ENCODE measurements at places on chromosomes 2 and 18.

DNA sequence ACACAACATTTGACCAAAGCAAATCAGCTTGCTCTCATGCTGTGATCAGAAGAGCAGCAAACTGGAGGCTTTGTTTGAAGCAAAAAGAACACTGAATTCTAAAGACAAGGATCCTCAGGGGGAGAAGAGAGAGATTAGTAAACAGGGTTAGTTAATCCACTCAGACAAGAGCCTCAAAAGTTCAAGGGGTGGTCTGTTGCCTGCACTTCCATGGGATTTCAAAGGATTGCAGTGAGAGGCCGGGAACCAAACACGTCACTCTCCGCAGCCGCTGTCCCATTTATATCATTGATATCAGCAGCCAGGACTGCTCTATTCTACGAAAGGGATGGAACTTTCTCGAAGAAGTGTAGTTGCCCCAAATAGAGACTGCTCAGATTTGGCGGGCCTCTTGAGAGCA is 97.8 kb upstream of the SP3 start:
- DNase-seq = no peak

DNA sequence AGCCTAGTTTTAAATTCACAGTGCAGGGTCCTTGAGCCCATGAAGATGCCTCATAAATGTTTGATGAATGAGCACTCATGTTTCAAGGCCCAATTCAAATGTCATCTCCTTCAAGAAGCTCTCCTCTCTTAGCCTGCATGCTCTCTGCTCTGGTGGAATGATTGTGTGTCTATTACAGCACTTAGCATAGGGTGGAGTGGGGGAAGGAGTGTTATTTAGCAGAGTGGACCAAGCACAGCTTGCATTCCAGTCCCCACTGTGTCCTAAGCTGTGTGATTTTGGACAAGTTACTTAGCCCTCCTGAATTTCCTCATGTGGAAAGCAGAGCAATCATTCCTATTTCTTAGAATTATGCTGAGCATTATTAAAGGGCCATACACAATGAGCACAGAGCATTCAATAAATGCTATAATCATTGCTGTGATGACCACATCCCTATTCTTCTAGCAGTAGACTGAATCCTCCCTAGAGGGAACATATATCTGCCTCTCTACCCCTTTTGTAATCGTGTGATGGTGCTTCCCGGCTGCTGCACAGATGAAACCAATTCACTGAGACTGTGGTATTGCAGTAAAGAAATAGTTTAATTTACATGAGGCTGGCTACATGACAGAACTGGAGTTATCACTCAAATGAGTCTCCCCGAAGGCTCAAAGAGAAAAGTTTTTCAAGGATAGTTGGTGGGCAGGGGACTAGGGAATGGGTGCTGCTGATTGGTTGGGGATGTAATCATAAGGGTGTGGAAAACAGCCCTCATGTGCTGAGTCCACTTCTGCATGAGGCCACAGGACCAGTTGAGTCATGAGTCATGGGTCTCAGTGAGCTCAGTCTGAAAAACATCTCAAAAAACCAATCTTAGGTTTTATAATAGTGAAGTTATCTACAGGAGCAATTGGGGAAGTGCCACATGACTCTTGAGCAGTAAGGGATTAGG is 173.4 kb upstream of the NDUFV2 start:
- DNase-seq = no peak

GRCh38 chr2:112867701-112868631 is 31.4 kb upstream of the IL1B start:
- no peak for DNase-seq

- DNase-seq = no peak
Observed at GRCh38 chr2:130264046-130264445, 65.8 kb upstream of the TUBA3E start.

DNA sequence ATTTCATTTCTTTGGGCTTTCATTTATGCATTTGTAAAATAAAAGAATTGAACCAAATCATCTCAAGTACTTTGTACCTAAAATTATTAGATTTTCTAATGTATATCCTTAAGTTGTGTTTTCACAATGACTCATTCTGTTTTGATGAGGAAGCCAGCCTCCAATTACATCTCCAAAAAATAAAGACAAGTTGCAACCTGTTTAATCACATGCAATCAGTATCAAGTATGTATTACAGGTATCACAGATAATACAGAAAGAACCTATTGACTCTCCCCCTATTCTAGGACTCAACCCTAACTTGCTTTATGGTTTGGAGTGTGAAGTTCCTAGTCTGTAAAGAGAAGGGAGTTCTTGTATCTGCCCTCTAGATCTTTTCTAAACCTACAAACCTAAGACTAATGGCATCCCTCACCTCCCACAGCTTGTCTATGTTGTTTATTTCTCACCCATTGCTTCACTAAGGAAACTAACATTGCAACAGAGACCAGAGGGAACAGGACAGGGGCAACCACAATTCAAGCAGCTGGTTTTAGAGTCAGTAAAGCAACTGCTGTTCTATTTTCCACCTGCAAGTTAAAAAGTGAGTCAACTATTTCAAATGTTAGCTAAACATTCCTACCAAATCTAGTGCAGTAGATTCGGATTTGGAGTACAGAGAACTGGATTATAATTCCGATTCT is 141.1 kb upstream of the ETAA1 start:
- DNase-seq = peak; percentile 22

- DNase-seq = peak; percentile 12
Observed at GRCh38 chr2:177806025-177806424, 266.6 kb downstream of the PDE11A start.

DNA sequence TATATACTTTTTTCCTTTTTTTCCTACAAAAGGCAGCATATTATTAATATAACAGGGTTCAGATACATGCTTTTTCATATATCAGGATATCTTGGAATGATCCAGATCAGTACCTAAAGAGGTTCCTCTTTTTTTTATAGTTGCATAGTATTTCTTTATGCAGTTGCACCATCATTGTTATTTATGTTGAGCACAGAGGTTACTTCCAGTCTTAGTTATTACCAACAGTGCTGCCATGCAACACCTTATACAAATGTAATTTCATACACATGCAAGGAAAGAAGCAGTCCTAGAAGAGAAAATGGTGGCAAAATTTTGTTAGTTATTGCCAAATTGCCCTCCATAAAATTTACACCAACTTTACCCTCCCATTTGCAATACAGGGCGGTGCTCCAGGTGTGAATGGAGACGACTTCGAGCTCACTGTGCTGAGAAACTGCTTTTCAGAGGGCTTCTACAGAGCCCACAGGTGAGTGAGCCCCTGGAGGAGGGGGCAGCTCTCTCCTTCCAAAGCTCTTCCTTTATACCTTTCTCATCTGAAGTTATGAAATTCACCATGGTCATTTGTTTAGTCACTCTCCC is 30.0 kb upstream of the KCMF1 start:
- DNase-seq = no peak

GRCh38 chr2:104163611-104164130 is 690.2 kb upstream of the POU3F3 start:
- peak; percentile 1 for DNase-seq

DNA sequence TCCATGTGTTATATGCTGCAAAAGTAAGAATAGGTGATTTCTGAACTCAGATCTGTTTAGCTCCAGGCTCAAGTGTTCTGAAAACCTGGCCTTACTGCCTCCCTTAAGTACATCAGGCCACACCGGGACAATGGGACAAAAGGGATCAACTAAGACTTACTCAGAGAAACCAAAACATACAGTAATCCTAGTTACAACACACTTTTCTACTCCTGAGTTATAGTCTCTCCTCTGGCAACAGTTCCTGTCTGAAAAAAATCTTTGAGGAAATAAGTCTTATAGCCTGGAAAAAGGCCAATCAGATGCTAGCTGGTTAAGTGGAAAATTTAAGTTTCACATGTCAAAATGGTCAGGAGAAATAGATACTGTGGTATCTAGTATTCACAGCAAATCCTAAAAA is 5.6 kb downstream of the METTL5 start:
- peak; percentile 53 for DNase-seq

DNA sequence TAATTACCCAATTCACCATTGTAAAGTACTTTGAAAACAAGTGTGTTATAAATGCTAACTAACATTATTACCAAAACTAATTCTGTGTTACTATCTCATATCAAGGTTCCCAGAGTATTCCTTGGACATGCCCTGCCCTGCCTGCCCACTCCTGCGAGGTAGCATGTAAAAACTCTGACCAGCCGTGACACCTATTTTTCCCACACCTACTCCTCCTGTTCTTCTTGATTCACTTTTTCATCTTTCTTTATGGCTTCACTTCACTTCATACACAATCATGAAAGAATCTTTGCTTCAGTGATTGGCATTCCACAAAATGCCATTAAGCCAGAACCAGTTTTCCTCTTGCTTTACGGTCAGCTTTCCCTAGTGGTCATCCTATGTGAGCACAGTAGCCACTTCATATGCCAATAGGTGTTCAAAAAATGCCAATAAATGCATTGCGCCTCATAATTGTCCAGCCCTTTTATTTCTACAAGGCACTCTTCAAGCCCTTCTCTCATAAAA is 42.6 kb upstream of the SETBP1 start:
- no peak for DNase-seq

DNA sequence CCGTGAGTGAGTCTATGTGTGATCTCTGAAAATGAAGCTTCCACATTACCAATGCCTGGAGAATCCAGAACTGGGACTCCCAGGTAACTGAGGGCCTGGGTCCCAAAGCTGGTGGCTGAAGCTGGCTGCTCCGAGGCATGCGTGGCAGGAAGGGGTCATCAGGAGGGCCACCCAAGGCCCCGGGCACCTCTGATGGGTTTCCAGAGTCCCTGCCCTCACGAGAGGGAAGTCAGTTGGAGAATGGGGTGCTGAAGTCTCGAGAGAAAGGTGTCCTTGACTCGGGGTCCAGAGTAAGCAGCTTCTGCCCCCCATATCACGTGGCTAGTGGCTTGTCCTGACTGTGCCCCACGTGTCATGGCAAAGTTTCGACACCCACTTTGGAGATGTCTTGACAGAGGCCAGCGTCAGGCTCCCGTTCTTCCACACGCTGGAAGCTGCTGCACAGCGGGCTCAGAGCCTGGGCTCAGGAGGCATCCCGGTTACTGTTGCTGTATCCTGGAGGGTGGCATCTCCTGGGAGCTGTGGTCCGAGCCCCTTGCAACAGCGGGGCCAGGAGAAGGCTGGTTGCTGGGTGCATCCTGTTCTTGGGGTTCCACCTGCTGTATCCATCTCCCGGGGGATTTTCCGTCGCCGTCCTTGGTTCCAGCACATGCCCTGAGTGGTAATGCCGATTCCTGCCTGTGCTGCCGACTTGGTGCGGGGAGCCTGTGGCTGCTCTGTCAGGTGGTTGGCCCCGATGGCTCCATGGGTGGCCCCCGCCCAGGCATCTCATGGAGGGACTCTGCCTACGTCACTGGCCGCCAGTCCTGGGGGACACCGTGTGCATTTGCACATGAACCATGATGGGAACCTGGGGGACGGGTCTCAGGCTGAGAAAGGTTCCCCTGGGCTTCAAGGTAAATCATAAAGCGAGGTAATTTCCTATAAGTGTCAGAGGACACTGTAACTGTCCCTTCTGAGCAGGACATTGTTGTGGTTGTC is 183.3 kb upstream of the HDAC4 start:
- no peak for DNase-seq

- DNase-seq = no peak
Observed at GRCh38 chr2:113058411-113058994, 495 bp upstream of the IL36RN start.

GRCh38 chr2:3429066-3429610 is 49.6 kb downstream of the TRAPPC12 start:
- no peak for DNase-seq

- no peak for DNase-seq
Observed at GRCh38 chr18:41783065-41783818, 171.8 kb upstream of the PIK3C3 start.

DNA sequence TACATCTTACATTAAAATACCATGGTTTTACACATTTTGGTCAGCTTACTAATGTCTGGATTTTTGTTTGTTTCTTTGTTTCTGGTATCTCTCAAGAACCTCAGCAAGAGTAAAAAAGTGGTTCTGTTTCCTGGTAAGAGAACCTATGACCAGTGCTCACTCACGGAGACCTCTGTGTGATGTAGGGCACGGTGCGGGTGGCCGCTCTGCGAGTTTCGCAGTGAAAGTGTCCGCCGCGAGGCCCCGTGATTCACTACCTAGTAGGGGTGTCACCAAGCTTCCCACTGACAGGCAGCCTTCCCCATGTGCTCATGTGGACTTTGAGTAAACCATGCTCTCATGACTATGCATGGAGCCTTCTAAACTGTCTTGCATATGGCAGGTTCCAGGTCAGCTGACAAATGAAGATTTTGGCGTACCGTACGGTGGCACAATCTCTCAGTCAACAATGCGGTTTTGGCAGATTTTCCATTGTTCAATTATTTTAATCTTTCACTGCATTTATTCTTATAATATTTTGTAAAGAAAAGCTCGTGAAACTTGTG is 137.3 kb downstream of the DCDC2C start:
- DNase-seq = no peak
